ENCODE measurements at places on chromosomes 16 and 17. TPM values are rescaled to one million over a fixed set of nuclear protein-coding genes. Genes with fewer than 3 reads are reported as not detected.
A peak's percentile ranks its signal among the peaks of the same experiment; 100 is the strongest.

The TMEM235 gene
- total RNA-seq: not detected

GRCh38 chr16:30186444-30186781 is 3.0 kb downstream of the CORO1A start:
- DNase-seq: no peak

The MYO15A gene
- 0.18 TPM for total RNA-seq

The KIF2B gene
- not detected for total RNA-seq

The WSCD1 gene
- not detected for total RNA-seq

The MT1E gene
- 166 TPM for total RNA-seq

- no peak for DNase-seq
Observed at GRCh38 chr17:9309216-9309615, 266.4 kb downstream of the STX8 start.

The MVP gene
- 221 TPM for total RNA-seq

DNA sequence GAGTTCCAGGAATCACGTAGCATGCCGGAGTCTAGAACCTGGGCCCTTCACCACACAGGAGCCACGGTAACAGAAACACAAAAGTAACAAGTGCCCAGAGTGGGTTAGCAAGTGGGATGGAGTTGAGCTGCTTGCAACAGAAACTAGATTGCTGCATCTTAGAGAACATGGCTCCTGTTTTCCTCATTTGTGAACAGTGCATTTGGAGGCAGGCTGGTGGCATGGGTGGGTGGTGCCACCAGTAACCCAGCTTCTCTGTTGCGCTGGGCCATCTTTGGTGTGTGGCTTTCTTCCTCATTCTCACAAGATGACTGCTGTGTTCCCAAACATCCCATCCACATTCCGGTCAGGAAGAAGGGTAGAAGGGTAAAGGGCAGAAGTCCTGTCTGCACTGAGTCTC is 95.5 kb downstream of the KATNIP start:
- DNase-seq: no peak

GRCh38 chr16:84732674-84733352 is 33.0 kb downstream of the USP10 start:
- DNase-seq: no peak

- DNase-seq: no peak
Observed at GRCh38 chr16:66434619-66435430, 7.7 kb downstream of the BEAN1 start.

GRCh38 chr17:9051561-9051960 is 30.3 kb downstream of the NTN1 start:
- no peak for DNase-seq

- DNase-seq: no peak
Observed at GRCh38 chr17:80948976-80949450, 42.6 kb upstream of the CHMP6 start.

- DNase-seq: no peak
Observed at GRCh38 chr16:64242492-64242891, 879.4 kb downstream of the CDH11 start.

DNA sequence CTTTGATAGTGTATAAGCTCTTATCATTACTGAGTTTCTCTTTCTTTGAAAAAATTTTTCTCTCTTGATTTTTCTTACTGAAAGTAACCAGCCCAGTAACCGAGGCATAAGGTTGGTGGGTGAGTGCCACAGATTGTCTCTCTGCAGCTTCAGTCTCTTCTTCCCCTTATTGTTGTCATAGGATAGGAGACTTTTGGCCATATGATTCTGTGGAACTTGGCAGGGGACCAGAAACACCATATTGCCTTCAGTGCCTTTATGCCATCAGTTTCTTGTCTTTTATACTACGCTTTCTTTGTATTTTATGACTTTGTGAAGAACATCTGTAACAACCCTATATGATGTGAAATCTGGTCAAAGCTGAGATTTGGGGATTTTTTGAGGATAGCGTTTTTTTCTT is 341.6 kb upstream of the TBX2 start:
- DNase-seq: no peak

The HMOX2 gene
- total RNA-seq: 91.1 TPM

DNA sequence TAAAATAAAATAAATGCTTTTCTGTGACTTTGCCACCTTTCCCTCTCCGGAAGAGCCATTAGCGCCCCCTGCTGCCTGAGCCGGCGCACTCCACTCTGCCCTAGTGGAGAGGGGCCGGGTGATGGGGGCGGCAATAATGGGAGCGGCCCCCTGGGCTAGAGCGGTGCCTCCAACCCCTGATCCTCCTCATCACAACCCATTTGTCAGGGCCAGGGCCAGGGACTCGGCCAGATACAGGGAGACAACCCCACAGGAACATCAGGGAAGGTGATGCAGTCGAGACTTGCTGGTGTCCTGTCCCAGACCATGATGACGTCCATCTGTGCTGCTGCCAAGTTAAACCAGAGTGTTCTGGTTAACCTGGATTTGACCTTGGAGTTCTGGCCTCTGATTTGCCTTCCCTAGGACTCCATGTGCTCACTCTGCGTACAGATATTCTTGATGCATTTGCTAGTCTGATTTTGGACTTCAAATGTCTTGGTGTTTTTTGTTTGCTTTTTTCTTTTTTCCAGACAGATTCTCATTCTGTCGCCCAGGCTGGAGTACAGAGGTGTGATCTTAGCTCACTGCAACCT is 46.1 kb upstream of the BPTF start:
- peak; percentile 61 for DNase-seq

The CD300H gene
- total RNA-seq: not detected

DNA sequence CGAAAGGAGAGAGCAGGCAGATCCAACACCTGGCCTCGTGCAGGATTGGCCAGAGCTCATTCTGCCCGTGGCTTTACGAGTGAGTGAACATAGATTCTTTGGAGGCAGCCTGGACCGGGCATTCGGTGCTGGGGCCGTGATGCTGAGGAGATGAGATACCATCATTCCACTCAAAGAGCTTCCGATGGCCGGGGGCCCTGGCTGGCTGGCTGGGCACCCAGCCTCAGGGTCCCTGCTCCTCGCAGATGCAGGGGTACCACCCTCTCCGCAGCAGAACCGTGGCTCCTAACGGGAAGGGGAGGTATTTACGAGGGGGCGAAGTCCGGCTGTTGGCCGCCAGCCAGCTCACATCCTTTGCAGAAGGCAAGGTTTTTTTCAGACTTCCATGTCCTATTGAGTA is 66.1 kb upstream of the FOXF1 start:
- DNase-seq: no peak

GRCh38 chr17:9071811-9072498 is 50.6 kb downstream of the NTN1 start:
- DNase-seq: no peak

GRCh38 chr16:50229149-50229726 is 37.1 kb upstream of the ADCY7 start:
- no peak for DNase-seq

The ENO3 gene
- total RNA-seq: 1.4 TPM

The PPL gene
- total RNA-seq: 0.36 TPM

The EEF2K gene
- total RNA-seq: 10.3 TPM

DNA sequence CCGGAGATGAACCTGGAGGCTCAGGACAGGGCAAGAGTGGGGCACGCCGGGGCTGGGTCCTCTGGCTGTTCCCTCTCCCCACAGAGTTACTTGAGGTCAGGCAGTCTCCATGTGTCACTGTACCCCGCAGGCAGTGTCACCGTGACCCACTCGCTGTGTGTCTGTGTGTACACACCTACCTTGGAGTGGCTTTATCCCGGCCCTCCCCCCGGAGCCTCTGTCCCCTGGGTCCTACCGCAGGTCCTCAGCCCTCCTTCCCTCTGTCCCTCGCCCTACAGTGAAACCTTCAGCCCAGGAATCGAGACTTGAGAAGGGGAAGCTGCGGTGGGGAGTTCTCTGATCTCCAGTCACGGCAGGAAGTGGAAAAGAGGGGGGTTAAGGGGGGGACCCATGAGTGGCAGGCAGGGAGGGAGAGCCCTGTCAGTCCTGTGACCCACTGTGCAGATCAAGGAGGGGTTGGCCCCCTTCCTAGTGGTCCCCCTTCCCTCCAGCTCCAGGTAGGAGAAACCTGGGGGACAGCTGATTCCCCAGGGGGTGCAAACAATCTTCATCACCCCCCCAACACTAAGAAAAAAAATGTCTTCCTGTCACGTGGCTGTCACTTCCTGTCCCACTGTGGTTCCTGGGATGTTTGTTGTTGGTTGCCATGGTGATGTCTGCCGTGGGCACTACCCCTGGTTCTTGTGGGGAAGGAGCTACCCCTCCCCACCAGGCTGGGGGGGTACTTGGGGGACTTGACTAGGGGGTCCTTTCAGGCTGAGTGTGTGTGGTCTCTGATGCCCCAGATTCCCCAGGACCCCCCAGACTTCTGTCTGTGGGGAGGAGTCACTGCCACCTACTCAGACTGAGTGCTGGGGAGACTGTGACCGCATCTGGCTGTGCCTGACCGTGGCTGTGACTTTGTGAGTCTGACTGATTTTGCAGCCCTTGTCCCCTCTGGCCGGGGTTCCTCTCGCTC is 13.7 kb downstream of the RARA start:
- DNase-seq: peak; percentile 81

- no peak for DNase-seq
Observed at GRCh38 chr17:47325176-47325575, 1.4 kb downstream of the EFCAB13 start.

The TBC1D26 gene
- total RNA-seq: not detected

DNA sequence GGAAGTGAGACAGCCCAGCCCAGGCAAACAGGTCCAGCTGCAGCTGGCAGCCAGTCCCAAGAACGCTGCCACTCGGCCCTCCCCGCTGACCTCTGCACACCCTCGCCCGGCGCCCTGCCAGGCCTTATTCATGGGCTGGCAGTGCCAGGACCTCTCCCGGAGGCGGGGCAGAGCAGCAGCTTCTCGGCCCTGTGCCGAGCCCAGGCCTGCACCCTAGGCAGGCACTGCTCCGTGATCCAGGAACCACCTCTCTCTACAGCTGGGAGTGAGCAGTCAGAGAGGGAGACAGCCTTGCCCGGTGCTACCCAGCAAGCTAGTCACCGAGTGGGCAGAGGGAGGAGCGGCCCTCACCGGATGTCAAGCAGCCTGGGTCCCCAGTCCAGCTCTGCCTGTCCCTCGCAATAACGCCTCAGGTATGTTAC is 79.9 kb upstream of the CBX4 start:
- DNase-seq: no peak

- DNase-seq: no peak
Observed at GRCh38 chr17:69466451-69466850, 52.0 kb downstream of the MAP2K6 start.

- DNase-seq: peak; percentile 86
Observed at GRCh38 chr17:72514891-72515290, 394.1 kb downstream of the SOX9 start.

GRCh38 chr17:75036643-75037268 is 10.0 kb downstream of the ATP5PD start:
- peak; percentile 77 for DNase-seq

DNA sequence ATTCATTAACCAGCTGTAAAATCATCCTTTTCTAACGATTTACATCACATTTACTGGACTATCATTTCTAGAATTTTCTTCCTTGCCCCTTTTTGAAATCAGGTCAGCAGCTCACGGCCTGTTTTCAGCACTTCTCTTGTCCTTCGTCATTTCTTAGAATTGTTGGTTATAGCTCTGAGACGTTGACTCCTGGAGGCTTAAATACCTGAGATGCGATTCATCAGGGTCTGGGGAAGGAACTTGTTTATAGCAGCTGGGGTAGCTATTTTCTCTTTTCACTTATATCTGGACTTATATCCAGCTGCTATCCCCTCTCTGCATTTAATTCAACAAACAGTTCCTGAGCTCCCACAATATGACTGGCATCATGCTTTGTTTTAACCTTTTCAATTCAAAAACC is 338.7 kb upstream of the TNRC6C start:
- DNase-seq: peak; percentile 86

The HS3ST4 gene
- not detected for total RNA-seq

DNA sequence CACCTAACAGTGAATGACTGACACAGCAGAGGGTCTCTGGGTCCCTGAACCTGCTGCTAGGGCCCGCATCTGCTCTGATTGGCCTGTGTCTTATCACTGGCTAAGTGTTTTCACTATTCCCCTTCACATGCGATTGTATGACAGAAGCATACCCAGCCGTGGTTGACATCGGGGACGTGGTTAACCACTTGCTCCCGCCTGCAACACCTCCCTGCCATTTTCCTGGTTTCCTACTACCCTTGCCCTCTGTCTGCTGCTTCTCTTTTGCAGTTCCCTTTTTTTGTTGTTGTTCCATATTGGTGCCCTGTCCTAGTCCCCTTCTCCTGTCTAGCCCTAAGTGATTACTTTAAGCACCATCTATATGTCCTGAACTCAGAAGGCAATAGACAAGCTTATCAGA is 177.0 kb downstream of the RGS9 start:
- DNase-seq: no peak

DNA sequence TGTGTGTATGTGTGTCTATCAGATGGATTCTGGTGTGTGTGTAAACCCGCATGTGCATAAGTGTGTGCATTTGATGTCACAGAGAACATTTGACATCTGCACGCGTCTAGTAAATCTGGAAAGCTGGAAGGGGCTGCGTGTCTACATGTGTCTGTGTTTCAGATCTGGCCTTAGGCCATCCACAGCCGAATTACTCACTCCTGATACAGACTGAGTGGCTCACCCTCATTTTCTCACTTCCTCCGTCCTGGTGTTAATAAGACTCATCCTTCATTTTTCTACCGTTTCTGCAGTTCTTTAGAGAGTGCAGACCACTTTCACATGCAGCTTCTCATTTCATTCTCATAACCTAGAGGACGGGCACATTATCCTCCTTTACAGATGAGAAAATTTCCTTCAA is 491.6 kb downstream of the CDH13 start:
- DNase-seq: peak; percentile 47

- no peak for DNase-seq
Observed at GRCh38 chr17:82239926-82240505, 11.2 kb downstream of the SLC16A3 start.

The KRT39 gene
- total RNA-seq: not detected

The ZNF263 gene
- total RNA-seq: 40.3 TPM

DNA sequence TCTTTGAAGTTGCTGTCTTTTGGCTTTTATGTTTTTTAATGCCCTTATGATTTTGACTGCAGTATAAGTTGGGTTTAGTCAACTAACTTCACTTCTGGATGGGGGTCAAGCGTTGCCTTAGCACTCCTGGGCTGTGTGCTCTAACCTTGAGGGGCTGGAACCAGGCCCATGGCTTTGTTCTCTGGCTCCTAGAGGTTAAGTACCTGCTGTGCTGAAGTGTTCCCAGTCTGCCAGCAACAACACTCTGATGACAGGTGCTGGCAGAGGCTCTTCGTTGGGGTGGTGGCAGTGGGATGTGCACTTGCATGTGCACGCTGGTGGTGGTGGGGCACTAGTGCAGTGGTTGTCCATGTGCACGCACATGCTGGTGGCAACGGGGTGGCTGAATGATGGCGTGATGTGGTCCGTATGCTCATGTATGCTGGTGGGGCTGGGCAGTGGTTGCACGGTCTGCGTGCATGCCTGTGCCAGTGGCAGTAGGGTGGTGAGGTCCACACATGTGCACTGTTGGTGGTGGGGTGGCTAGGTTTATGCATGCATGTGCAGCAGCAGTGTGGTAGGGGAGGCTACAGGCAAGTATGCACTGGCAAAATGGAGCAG is 447.8 kb upstream of the GOT2 start:
- no peak for DNase-seq

GRCh38 chr17:36727577-36727976 is 126.2 kb downstream of the MRM1 start:
- no peak for DNase-seq

The SHBG gene
- total RNA-seq: 0.36 TPM
